Kidney (tissue), 22 donors: ENCODE measurements at places on chromosomes 6 and 20.

DNA sequence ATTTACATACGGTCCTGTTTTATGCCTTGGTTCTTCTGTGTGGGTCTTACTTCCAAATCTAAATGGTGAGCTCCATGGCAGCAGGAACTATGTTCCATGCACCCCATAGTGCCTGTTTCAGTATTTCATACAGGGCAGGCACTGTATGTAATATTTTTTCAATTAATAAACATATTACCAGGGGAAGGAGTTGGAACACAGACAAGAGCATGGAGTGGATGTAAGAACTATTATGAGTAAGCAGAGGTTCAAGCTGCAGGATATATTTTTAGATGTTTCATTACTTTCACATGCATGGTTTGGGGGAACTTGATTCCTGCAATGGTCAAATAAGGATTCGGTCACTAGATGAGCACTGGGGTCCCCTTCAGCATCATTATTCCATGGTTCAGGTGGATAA lies 108.3 kb downstream of the KIF13A start:
- DNase-seq = no peak

DNA sequence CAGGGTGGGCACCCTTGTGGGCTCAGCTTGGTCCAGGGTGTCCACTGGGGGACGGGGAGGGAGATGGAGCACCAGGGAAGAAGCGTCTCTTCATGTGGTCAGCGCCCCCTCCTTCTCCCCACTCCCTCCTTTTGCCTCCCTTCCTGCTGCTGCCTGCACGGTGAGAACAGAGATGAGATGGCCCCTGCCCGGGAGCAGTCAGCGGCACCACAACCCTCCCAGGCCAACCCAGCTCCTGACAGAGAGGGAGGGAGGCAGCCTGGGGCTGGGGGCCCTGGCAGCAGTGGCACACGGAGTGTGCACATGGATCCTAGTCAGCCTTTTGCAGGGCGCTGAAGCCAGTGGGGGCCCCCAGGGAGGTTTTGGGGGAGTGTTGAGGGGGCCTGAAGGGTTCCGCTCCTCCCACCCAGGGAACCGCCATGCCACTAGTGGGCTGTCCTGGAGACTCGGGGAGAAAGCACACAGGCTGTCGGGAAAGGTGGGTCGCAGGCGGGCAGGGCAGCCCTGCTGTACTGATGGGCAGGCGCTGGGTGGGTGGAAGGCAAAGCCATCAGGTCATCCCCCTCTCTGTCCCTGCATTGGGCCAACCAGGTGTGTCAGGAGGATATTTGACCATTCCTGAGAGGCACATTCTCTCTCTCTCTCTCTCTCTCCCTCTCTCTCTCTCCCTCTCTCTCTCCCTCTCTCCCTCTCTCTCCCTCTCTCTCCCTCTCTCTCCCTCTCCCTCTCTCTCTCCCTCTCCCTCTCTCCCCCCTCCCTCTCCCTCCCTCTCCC lies 94.3 kb upstream of the BHLHE23 start:
- no peak for DNase-seq

GRCh38 chr6:18324706-18325042 lies 60.3 kb upstream of the DEK start:
- DNase-seq = no peak

- DNase-seq = no peak
Observed at GRCh38 chr6:10385524-10386132, 29.2 kb downstream of the TFAP2A start.

- DNase-seq = no peak
Observed at GRCh38 chr6:139296927-139297326, 5.1 kb upstream of the TXLNB start.

- no peak for DNase-seq
Observed at GRCh38 chr20:2104236-2104635, 2.6 kb downstream of the STK35 start.
